ENCODE measurements at places on chromosomes 5 and 9. TPM values are rescaled to one million over a fixed set of nuclear protein-coding genes. Genes with fewer than 3 reads are reported as not detected.

DNA sequence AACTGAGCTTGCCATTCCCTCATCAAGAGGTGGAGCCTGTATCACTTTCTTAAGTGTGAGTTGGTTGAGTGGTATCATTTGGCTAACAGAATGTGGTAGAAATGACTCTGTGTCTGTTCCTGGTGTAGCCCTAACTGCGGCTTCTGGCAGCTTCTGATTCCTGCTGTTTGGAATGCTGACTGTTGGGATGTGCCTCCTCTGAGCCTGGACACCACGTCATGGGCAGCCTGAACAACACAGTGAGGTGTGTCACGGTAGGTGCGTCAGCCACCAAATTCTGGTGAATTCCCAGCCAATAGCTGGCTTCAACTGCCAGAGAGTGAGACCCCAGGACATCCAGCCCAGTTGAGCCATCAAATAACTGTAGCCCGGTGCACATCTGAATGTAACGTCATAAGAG is 6.1 kb upstream of the C9orf152 start:
- DNase-seq: no peak

DNA sequence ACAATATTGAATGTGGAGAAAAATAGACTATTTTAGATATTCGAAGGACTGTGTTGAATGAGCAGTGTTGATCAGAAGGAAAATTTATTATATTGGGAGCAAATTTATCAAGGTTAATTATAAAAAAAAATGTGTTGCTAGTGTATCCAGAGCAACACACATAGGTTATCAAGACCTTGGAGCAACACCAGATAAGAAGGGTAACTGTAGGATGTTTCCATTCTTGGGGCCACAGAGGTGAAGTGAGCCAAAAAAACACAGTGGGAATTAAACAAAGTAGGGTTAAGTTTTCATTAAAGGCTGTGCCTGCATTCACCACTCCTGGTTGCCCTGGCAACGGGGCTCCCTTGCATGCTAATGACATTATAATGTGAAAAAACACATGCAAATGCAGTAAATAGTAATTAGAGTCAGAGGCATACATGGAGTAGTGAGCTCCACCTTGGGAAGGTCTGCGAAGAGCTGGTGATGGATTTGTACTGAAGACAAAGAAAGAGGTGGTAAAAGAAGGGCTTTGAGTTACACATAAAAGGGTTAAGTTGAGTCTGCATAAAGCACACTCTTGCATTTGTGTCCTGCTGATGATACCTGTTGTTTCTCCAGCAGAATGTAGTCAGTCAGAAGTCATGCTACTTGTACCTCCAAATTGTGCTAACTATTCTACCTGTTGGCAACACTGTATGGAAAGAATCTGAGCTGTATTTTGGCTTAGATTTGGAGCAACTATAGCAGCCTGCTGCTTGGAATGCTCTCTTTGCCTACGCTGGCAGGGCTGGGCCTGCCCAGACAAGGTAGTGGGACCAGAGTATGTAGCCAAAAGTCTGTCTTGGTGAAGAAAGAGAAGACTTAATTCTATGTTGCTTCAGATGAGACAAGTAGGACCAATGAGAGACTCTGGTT is 59.6 kb downstream of the ATG10 start:
- DNase-seq: no peak

DNA sequence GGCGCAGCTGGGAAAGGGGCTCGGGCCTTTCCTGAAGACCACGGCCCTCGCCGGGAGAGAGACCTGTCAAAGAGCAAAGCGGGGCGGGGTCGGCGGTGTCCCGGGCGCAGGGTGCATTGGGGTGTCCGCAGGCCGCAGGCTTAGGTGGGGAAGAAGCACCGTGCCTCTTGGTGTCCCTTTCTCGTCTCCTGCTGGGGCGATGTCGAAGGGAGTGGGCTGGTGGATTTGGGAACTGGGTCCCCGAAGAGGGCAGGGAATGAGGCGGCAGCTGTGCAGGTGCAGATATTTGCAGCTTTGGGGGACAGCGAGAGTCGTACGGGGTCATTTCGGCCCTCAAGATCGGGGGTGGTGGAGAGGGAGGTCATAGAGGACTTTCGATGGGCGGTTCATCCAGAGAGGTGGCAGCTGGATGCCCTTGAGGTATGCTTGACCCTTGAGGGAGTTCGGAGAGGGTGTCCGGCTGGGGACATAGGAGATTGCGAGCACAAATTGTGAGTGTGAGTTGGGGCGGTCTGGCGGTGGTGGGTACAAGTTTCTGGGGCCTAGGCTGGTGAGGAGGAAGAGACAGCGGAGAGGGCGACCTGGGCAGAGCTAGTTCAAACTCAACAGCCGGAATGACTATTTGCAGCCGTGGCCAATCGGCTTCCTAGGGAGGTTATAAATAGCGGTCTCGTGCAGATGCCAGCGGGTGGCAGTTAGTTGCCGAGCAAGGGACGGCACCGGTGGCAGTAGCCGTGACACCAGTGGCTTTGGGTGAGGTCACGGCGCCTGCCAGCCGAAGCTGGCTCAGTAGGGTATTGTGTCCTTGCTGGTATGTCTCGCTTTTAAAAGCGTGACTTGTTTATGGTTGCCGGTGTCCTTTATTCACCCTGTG is 601 bp downstream of the NNT start:
- peak; percentile 18 for DNase-seq

SH3RF2 gene
- total RNA-seq: 1.0 TPM

DNA sequence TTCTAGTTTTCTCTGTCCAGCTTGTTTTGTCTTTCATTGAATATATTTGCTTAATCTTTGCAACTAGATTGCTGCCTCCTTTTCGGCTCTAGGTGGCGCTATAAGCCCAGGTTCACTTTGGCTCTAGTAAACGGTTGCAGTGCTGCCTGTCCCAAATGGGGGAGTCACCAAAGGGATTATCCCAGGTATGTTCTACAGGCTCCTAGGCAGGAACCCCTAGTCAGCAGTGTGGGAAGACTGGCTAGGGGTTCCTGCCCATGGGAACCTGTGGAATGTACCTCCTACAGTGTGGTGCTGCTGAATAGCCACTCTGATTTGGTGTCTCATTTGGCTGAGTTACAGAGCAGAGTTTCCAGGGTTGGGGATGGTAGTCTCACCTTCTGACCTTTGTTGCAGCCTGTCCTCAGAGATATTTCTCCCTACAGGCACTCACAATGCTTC is 85.2 kb downstream of the ARSB start:
- peak; percentile 14 for DNase-seq

DNA sequence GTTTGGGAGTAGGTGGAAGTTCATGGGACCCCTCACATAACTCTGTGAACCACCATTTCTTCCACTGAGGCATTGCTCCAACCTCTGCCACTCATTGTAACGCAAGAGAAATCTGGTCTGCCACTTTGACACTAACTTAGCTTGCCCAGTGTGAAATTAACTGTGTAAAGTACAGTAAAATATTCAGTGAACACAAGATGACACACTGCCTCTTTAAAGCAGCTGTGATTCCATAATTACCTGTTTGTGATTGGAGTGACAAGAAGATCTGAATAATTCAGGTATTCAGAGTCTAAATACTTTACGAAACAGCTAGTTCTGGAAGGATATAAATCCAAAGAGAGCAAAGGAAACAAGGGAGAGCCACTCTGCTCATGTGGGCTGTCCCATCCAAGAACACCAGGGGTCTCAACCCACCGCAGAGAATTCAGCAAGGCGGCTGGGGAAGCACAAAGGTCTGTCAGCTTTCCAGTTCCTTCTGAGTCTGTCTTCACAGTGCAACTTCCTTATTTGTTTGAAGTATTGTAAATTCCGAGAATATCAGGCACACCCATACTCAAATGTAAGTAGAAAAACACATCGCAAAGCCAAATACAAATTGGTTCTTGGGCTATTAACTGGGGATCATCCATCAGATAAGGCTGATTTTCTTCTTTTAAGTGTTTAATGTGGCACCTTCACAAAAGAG is 86.9 kb downstream of the GNAQ start:
- DNase-seq: no peak

ARAP3 gene
- total RNA-seq: 39.2 TPM

- no peak for DNase-seq
Measured at GRCh38 chr5:166262395-166262794, 2029.0 kb upstream of the WWC1 start.

IL5 gene
- not detected for total RNA-seq

GRCh38 chr9:89606624-89607311 is 2.0 kb downstream of the GADD45G start:
- DNase-seq: peak; percentile 18

- no peak for DNase-seq
Measured at GRCh38 chr5:2841208-2841607, 89.7 kb upstream of the IRX2 start.

C9 gene
- total RNA-seq: not detected

GDNF gene
- total RNA-seq: 0.65 TPM

EIF4EBP3 gene
- total RNA-seq: 10.3 TPM

PHF24 gene
- 0.63 TPM for total RNA-seq

- no peak for DNase-seq
Measured at GRCh38 chr9:114616684-114617520, 5.8 kb downstream of the TMEM268 start.

PALM2AKAP2 gene
- total RNA-seq: 5.6 TPM

GRCh38 chr9:81685763-81686613 is 3.4 kb downstream of the TLE1 start:
- no peak for DNase-seq

- no peak for DNase-seq
Measured at GRCh38 chr5:153517241-153517611, 26.8 kb downstream of the GRIA1 start.

DNA sequence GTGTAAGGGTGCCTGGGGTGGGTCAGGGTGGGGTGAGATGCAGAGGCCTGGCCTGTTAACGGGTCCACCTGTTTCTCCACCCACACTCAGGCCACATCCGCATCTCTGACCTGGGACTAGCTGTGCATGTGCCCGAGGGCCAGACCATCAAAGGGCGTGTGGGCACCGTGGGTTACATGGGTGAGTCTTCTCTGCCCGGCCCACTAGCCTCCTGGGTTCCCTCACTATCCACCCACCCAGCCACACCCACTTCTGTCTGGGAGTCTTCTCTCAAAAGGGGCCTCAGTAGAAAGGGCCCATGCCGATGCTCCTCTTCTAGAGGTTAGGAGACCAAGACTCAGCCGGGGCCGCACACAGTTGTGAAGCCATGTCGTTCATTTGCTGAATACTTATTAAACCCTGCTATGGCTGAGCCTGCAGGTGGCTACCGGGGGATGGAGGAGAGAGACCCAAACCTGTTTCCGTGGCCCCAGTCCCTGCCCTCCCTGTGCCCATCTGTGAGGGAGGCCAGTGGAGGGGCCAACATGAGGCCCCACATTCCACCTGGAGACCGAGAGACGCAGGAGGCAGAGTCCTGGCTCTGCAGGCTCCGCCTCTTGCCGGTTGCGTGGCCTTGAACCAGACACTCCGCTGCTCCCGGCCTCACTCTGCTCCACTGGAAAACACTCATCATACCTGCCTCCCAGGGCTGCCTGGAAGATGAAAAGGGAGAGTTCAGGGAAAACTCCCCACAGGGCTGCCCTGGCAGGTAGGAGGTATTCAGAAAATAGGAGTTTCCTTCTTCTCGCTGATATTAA is 8.7 kb downstream of the GRK6 start:
- DNase-seq: no peak

DNA sequence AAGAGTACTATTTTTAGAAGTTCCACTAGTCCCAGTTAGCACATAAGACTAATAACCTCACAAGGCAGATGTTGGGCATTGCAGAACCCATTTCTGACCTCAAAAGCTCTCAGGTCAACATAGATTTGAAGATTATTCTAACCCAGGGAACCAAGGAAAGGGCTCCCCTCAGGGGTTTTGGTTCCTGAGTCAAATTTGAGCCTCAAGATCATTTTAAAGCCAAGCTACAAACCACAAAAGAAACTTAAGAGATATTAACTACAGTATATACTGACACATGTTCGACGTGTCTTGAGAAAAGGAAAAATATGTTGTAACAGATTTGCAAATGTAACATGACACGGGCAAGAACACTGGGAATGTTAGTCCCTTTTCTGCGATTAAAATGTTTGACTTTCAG is 88.6 kb downstream of the GNAQ start:
- DNase-seq: no peak

- no peak for DNase-seq
Measured at GRCh38 chr5:68193481-68194036, 22.0 kb upstream of the PIK3R1 start.

- no peak for DNase-seq
Measured at GRCh38 chr5:175220549-175220948, 223.4 kb downstream of the DRD1 start.

GRCh38 chr5:99054972-99055371 is 126.2 kb upstream of the CHD1 start:
- DNase-seq: no peak

CCL27 gene
- 0.86 TPM for total RNA-seq

Data from neural crest cell (in vitro differentiated cells).